GM03348 (cell line): ENCODE measurements at places on chromosomes 5 and 9.

DNA sequence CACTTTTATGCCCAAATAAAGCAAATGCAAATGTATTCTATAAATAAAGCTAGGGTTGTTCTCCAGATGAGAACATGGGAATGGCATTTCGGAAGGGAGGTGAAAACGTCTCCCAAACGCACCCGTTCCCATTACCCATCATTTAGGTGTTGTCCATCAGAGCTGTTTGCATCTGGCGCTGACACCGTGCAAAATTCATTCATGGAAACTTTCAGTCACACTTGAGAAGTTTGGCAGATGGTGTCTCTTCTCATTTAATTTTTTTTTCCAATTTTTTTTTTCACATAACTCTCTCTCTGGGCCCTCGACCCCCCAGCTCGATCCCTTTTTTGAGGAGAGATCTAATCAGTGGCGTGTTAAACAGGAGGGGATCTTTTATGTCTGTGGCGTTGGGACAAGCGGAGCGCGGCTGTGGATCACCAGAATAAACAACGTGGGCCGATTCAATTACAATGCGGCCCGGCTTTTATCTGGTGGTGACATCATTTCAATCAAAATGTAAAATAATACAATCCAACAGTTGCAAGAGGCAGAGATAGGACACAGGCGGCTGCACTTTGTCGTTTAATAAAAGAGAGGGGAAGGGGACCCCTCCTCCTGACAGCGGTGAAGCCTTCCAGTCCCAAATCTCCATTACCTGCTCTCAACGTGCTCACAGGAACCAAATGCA lies 246.1 kb upstream of the IRX4 start:
- DNase-seq = no peak

DNA sequence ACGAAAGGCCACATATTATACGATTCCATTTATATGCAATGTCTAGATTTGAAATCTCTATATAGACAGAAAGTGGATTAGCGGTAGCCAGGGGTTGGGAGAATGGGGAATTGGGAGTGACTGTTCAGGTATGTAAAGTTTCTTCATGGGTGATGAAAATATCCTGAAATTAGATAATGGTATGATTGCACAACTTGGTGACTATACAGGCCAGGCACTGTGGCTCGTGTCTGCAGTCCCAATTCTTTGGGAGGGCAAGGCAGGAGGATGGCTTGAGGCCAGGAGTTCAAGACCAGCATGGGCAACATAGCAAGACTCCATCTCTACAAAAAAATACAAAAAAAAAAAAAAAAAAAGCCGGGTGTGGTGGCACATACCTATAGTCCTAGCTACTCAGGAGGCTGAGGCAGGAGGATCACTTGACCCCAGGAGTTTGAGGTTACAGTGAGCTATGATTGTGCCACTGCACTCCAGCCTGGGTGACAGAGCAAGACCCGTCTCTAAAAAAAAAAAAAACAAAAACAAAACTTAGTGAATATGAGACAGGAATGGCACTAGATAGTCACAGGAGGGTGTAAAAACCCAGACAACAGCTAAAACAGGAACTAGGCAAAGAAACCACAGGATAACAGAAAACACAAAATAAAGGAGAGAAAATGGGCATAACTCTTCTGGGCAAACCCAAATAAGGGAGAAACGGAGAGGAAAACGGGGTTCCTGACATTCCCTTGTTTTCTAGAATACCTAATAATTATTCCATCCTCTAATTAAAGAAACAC lies 72.1 kb upstream of the ZNF618 start:
- DNase-seq = no peak

- no peak for DNase-seq
Observed at GRCh38 chr5:53319315-53319714, 161.1 kb upstream of the FST start.

GRCh38 chr9:76655971-76656370 lies 108.3 kb upstream of the PCA3 start:
- no peak for DNase-seq

- no peak for DNase-seq
Observed at GRCh38 chr5:128376577-128376976, 161.5 kb downstream of the FBN2 start.

DNA sequence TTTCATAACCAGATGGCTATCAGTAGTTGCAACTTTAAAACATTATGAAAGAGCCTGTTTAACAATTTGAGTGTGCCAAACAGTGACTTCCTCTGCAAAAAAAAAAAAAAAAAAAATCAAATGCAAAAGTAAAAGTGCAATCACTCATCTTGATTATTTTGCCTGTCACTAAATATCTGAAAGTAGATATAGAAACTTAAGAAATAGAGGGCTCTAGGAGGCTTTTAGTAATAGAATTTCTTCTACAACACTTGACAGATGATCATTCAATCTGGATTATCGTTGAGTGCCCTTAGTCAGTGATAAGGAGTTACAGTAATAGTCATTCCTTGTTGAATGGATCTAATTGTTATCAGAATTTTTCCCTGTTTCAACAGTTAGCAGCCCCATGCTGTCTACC lies 101.8 kb downstream of the CETN3 start:
- DNase-seq = no peak

DNA sequence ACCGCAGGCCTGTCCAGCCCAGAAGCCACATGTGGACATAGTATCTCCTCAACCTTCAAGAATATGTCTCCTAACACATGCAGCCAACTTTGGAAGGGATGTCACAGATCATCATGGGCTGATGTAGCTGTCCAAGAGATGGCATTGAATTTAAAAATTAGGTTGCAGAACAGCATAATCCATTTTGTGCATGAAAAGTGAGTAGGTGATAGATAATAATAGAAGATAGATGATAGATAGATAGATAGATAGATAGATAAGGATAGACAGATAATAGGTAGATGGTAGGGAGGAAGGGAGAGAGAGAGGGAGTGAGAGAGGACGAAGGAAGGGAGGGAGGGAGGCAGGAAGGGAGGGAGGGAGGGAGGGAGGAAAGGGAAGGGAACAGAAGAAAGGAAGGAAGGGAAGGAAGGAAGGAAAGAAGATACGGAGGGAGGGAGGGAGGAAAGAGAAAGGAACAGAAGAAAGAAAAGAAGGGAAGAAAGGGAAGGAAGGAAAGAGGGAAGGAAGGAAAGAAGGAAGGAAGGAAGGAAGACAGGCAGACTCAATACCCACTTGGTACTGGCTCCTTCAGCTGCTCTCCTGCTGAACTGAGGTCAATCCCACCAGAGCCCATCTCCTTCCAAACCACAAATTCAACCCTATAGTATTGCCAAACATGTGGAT lies 28.9 kb upstream of the ERGIC1 start:
- DNase-seq = no peak

DNA sequence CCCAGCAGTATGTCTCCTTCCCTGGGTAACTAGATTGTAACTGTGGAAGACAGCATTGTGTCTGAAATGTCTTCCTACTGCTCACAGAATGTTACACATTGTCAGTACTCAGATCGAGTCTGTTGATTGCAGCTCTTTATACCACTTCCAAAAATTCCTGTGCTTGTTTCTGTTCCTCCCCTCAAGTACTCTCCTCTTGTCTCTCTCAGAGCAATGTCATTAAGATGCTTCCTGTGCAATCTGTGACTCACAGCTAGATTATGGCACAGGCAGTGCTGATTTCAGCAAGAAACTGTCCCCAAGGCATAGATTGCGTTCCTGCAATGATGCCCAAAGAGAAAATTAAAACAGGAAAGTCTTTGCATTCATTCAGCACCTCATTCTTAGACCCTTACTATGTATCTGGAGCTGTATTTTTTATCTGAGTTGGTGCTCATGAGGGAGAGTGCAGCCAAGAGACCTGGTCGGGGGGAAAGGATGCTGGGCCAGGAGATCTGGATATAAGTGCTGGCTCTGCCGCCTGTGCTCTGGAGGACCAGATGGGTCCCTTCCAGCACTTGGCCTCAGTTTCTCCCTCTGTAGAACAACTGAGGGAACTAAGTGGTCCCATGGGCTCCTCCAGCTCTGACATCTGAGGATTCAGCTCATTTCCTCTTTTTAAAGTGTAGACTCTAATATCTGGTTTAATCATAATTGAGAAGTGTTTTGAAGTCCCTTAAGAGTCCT lies 40.8 kb upstream of the GNPDA1 start:
- DNase-seq = peak; percentile 62

- DNase-seq = no peak
Observed at GRCh38 chr5:35794328-35794619, 62.4 kb upstream of the IL7R start.

DNA sequence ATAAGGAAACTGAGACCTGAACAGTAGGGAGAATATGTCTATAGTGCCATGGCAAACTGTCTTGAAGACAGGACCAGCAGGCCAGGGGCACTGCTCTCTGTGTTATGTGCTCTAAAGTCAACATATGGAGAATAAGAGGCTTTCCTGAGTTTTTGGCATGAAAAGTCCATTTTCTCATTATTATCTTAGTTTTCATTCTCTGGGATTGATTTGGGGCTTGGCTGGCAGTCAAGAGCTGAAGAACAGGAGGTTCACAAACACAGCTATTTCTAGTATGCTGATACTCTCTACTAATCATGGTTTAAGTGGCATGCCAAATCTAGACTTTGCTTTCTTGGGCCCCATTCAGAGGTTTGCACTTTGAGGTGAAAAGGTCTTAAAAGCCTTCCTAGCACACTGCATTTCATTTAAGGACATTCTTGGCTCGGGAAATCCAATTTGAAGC lies 404.4 kb downstream of the ZNF608 start:
- DNase-seq = no peak

GRCh38 chr5:34657274-34657921 lies 1.3 kb downstream of the RAI14 start:
- DNase-seq = peak; percentile 52

- no peak for DNase-seq
Observed at GRCh38 chr9:104611213-104611612, 5.8 kb upstream of the OR13C2 start.

DNA sequence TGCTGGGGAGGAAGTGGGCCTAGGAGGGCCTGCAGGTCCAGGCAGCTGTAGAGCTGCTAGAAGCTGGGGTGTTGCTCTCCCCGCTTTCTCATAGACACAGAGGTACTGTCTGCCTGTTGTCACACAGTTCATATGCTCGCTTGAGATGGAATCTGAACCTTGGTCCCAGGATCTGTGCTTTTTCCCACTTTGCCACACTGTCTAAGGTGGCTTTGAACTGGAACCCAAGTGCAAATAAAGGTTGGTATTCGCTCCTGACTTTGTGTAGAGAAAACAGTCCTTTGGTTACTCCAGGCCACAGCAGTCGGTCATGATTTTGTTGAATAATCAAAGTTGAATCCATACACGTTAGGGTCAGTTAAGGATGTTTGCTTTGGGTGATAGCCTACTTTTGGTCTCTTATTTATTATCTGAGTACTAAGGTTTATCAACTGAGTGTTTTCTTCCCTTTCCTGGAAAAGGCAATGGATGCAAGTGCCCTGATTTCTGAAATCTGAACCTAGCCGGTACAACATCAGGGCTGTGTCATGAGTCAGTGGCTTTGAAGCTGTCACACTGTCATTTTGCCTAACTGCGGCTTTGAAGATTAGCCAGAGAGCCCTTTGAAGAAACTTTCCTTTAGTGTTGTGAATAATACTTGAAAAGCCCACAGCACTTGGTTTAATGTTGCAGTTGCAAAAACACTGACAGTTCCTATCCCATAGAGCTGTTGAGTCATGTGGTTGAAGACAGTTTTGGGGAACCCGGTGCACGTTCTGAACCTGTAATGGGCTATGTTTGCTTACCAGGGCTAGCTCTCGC lies 41.3 kb downstream of the HABP4 start:
- DNase-seq = no peak

- DNase-seq = no peak
Observed at GRCh38 chr5:170511551-170512258, 7.9 kb downstream of the KCNIP1 start.

GRCh38 chr5:169697511-169697890 lies 60.4 kb downstream of the DOCK2 start:
- no peak for DNase-seq

- no peak for DNase-seq
Observed at GRCh38 chr5:92470770-92471169, 1087.7 kb upstream of the ARRDC3 start.

DNA sequence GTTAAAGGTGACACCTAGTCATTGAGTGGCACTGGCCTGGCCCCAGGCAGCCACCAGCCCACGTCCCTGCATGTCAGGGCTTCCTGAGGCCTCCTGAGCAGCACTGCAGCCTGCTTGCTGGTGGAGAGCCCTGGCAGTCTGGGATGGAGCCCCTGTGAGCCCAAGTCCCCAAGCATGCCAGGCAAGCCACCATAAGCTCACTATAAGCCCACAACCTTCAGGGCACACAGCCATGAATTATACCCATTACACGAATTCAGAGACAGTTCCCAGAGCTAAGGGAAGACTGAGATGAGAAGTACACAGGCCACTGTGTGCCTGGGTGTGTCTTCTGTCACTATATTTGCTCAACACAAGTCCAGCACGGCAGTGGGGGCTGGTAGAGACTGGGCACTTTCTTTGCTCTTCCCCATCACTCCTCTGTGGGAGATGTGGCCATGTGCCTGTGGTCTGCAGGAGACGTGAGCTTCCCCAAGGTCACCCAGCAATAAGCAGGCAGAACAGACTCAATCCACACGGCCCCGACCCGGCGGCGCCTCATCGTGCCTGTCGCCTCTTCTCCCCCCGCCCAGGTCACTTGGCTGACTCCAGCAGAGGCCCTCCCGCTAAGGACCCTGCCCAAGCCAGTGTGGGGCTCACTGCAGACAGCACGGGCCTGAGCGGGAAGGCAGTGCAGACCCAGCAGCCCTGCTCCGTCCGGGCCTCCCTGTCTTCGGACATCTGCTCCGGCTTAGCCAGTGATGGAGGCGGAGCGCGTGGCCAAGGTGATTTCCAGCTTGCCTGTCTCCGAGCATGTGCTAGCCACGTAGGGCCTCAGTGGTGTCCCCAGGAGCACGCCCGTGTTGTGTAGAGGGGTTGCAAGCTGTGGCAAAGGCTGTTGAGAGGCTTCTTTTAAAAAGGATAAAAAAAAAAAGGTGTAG lies 114.8 kb downstream of the WNK2 start:
- peak; percentile 5 for DNase-seq

GRCh38 chr5:115543365-115544042 lies 1.1 kb downstream of the FEM1C start:
- no peak for DNase-seq

DNA sequence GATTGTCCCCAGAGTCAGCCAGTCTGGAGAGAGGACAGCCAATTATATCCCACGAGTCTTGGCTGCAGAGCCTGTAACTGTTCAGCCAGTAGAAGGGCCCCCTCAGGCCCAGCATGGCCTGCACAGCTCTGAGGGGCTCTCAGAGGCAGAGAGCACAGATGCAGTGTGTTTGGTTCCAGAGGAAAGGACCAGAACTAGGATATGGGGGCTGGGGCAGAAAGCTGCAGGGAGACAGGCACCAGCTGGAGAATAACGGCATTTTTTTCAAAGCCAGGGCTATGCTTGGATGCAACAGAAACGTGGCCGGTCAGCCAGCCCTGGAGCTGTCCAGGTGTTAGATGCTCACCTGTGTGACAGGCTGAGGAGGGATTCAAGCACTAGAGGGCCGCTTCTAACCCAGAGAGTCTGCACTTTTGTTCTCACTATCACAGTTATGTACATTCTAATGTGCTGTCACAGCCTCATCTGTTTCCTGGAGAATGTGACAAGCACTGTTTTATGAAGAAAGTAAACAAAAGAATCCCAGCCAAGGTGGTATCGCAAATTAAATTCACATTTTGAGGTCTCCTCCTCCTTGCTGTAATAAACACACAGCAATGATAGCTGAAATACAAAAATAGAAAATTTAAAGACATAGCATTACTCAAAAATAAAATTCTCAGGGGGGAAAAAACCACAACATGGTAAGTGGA lies 96.5 kb downstream of the GABBR2 start:
- no peak for DNase-seq
